Non-pigmented ciliary epithelial cell (primary cell): ENCODE measurements at places on chromosomes 3 and 15.

DNA sequence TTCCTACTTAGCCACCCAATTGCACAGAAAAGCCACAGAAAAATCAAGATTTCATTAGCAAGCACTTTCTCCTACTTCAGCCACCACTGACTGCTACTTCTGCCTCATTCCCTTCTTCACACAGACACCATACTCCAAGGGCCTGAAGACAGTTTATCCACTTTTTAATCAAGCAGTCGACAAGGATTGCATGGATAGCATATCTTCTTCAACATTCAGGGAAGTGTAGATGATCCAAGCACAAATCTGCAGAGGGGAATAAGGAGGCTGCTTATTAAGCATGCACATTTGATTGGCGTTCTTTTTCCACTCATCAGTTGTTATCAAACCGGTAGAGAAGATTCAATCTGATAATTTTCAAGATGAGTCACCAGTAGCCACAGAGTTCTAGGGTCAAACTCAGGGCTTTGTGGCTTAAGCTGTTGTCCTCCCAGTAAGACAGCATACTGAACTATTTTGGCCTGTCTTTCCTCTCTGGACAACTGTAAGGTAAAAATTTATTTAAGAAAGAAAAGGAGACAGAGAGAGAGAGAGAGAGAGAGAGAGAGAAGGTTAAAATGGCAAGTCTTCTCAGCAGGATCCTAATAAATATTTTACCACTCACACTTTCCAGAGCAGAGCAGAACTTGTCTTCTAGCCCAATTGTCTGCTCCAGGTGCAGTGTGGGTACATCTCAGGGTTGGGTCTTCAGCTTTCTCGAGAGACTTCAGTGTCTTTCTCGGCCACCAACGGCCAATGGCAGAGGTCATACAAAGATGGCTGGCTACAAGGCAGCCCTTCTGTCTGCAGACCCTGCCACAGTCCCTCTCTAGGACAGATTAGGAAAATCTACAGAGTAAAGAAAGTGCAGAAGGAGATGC, 80.6 kb upstream of the BHLHE40 start:
- no peak for DNase-seq

GRCh38 chr3:153350420-153350819, 188.4 kb downstream of the RAP2B start:
- peak; percentile 83 for DNase-seq

GRCh38 chr15:74845208-74845568, 2.2 kb upstream of the ULK3 start:
- no peak for DNase-seq

DNA sequence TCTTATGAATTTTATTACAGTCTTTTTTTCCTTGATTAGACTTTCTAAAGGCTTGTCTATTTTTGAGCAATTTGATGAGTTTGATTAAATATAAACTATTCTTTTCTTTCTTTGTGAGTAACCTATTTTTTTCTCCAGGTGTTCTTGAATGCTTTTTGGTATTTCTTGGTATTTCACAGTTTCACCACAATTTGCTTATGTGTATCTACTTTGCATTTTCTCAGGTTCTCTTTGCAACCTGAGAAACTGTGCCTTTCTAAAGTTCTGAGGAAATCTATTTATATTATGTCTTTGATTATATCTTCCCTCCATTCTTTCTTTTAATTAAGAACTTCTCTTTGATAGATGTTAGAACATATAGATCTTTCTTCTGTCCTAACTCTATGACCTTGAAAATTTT, 117.1 kb upstream of the MLF1 start:
- no peak for DNase-seq

- no peak for DNase-seq
Observed at GRCh38 chr3:36560685-36561084, 180.4 kb downstream of the STAC start.

- no peak for DNase-seq
Observed at GRCh38 chr15:38323895-38324294, 71.3 kb downstream of the SPRED1 start.

- DNase-seq, result no peak
Observed at GRCh38 chr3:179716226-179716625, 63.4 kb downstream of the USP13 start.

- no peak for DNase-seq
Observed at GRCh38 chr3:125160606-125161371, 51.8 kb downstream of the SLC12A8 start.
